ENCODE measurements at places on chromosomes 7 and 10.

DNA sequence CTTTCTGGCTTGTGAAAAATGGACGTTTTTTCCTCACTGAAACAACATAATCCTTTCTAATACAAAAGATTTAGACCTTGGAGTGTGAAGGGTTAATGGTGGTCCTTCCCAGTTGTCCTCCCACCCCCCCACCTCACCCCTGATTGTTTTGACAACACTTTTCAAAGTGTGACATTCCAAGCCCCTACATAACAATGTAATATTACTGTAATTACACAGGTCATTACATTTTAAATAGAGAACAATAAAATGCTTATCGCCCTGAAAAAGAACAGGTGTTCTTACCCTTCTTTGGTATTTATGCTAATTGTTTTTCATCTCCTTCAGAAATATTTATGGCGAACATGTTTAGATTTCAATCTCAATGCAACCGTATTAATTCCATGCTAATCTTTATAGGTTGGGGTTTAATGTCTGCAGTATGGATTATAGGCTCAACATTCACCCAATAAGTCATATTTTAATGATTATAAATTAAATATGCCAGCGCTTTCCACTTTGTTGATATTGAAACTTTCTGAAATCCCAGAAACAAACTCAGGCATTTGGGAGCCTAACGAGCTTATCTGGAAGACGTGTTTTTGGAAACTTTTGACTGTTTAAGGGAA, 5.0 kb downstream of the TCF7L2 start:
- DNase-seq, result no peak

- no peak for DNase-seq
These were observed 122.5 kb downstream of the C1GALT1 start for GRCh38 chr7:7304705-7305450.

DNA sequence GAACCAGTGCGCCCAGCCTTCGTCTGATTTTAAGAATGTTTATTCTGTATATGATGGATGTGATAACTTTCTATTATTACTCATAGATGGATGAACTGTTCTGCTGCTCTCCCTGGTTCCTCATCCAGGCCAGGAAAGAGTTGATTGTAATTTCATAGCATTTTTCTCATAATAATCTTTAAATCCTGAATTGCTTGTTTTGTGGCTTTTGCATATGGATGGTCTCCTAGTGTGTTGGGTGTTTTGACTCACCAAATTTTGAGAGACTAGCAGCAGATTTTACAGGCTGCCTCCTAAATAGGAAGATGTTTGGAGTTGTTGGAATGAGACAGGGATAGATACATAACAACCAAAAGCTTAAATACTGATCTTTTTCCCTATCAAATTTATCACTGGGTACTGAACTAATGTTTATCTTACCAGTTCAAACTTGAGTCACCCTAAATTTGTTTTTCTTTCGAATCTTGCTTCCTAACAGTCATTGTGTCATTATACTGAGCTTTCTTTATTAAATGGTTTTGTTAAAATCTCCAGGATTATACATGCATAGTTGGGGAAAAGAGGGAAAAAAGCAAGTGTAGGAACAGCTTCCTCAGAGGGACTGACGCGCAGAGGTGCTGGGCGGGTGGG, 106.0 kb upstream of the GATA3 start:
- no peak for DNase-seq

DNA sequence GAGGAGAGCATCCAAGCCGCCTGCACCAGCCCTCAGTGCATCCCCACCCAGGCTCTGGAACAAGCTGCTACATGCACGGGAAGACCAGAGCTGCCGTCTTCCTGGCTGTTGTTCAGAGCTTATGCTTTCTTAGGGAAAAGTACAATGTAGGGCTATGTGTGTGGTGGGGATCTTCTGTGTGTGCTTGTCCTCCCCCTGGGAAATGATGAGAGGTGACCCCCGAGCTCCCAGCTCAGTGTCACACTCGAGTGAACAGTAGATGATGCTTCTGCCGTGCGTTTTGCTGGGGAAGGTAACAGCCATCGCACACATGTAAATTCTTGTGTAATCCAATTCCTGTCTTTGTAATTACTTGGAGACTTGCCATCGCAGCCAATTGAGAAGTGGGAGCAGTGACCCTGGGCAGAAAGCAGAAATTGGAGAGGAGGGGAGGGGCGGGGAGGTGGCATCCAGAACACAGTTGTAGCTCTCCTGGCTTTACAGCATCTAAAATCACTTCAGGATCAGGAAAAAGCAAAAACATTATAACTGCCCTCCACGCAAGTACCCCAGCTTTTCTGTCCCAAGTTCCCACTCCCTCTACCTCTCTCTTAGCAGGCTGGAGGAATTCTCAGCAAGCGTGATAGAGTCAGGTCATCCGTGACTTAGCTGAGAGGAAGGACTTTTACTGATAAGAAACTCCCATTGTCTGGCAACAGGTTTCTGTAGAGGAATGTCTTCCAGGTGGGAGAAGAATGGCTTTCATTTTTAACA, 149.6 kb downstream of the TCF7L2 start:
- no peak for DNase-seq

- no peak for DNase-seq
These were observed 734 bp downstream of the PCLO start for GRCh38 chr7:83161899-83162401.

DNA sequence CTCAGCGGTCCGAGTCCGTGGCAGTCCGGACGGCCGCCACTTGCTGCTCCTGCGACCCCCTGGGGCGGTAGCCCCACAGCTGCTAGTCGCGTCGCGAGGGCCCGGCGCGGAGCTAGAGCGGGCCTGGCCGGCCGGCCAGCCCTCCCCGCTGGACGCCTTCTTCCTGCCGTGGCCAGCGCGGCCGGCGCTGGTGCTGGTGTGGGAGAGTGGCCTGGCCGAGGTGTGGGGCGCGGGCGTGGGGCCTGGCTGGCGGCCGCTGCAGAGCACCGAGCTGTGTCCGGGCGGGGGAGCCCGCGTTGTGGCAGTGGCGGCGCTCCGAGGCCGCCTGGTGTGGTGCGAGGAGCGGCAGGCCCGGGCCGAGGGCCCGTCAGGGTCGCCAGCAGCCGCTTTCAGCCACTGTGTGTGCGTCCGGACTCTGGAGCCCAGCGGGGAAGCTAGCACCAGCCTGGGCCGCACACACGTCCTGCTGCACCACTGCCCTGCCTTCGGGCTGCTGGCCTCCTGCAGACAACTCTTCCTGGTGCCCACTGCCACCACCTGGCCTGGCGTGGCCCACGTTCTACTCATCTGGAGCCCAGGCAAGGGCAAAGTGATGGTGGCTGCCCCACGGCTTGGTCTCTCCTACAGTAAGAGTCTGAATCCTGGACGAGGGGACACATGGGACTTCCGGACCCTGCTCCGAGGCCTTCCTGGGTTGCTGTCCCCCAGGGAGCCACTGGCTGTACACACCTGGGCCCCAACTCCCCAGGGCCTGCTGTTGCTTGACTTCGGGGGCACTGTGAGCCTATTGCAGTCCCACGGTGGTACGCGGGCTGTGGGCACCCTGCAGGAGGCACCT, 631 bp downstream of the HPS6 start:
- DNase-seq, result no peak

DNA sequence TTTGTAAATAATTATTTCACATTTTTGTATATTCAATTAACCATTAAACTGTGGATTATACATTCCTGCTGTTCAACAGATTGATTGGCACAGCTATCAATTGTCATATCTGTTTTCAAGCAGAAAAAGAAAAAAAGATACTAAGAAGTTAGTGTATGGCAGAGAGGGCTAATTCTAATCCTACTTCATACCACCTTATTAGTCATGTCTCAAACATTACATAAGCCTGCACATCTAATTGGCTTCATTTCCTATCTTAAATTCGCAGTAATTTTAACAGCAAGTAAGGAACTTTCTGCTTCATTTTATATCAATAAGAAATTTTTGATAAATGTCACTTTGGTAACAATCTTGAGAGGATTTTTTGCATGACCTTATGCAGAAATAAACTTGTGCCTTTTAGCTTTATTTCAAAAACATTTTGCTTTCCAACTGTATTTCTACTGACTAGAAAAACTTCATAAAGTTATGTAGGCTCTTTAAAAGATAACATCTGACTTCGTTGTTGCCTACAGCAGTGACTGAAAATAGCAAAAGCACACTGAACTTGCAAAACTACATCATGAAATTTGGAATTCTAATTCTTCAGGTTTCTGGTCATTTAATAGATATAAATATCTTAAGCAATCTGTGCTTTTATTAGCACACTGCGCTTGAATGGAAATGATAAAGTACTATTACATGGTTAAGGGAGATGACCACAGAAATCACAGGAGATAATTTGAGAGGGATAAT, 111.5 kb downstream of the SEMA3C start:
- no peak for DNase-seq

- no peak for DNase-seq
These were observed 130.1 kb downstream of the CELF2 start for GRCh38 chr10:11147722-11148121.

- no peak for DNase-seq
These were observed 14.5 kb downstream of the PDGFA start for GRCh38 chr7:505171-505570.

DNA sequence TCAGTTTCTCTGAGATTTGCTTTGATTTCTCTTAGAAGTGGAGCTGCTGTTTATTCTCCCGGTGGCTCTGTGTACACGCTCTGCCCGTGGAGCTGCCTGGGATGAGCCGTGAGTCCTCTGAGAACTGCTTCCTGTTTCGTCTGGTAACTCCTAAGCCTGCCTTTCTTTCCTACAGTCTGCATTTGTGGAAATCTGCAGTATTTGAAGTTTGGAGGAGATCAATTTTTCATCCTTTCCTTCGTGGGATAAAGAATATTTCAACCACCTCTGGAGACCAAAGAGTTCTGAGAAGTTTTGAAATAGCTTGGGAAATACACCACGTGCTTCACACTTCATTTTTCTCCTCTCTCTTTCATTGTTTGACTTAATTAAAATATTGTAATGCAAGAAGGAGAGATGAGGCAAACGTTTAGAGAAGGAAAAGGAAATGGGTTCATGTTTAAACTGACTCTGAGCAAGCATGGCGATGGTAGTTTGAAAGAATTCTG, 311.9 kb downstream of the LRMDA start:
- no peak for DNase-seq

DNA sequence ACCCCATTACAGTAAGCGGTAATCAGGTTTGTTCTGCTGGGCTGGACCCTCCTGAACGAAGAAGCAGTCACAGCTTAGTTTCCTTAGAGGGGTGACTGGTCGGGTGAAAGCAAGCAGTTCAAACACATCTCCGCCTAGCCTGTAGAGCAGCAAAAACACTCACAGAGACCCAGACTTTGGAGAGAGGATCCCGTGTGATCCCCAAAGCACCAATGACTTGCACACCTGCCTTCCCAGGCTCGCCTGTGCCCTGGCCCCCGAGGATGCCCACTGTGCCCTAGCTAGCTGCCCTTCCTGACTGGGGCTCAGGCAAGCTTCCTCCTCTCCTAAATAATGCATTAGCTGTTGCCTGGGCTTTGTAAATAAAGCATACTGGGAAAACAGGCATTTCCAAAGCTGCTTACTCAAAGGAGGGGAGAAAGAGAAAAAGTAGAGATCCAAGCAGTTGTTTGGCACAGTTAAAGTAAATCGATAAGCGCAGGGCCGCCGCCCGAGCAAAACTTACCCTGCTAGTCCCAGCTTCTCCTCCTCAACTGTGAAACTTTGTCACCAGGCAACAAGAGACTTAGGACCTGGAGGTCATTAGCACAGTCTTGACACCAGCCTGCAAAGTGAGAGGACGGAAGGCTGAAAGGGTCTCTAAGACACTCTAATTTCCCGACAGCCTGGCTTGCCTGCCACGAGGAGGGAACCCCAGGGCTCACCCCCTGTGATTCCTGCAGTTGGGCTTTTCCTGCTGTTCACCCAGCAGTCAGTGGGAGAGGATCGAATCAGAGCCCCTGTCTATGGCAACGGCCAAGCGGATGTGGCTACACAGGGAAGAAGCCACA, 4.8 kb downstream of the LRRC18 start:
- no peak for DNase-seq

DNA sequence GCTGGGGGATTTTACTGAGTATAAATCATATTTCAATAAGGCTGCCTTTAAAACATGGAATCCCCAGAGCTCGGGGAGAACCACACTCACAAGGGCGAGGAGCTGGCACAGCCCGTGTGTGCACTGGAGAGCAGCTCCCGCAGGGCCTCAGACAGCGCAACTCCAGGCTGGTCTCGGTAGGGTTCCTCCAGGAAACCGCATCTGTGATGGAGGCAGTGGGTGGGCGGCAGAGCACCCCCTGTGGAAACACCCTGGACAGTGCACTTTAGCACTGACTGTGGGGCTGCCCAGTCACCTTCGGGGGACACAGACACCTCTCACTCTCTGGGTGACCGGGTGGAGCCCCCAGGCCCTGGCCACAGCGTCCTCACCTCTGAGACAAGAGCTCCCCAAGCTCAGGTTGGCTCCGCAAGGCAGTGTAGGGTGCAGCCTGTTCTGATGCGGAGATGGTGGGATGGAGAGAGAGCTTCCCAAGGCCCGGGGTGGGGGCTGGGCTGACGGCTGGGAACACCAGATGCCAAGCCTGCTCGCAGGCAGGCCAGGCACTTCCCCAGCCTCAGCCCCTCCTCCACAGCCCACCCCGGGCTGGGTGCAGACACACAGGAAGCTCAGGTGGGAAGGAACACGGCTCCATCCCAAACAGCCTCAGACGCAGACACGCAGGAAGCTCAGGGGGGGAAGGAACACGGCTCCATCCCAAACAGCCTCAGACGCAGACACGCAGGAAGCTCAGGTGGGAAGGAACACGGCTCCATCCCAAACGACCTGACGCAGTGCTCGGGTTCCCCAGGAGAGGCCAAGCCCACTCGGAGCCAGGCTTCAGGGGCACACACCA, 224.4 kb downstream of the MAD1L1 start:
- no peak for DNase-seq

- DNase-seq, result no peak
These were observed 76.0 kb downstream of the TYW1B start for GRCh38 chr7:72751978-72752377.

DNA sequence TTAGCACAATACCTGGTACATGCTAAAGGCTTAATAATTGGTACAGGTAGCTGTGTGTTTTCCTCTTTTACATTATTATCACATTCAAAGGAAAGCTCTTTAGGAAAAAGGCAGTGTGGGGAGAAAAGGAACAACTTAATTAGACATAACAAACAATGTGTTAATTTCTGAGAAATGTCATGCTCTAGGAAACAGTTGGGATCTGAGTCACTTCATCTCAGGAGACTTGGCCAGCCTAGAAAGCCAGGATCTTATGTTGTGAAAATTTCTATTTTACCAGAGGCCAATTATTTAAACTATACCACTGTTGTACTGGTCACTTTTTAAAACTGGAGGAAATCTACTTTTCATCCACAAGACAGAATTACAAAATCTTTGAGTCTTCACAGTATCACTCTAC, 39.6 kb downstream of the ARMH3 start:
- DNase-seq, result no peak

DNA sequence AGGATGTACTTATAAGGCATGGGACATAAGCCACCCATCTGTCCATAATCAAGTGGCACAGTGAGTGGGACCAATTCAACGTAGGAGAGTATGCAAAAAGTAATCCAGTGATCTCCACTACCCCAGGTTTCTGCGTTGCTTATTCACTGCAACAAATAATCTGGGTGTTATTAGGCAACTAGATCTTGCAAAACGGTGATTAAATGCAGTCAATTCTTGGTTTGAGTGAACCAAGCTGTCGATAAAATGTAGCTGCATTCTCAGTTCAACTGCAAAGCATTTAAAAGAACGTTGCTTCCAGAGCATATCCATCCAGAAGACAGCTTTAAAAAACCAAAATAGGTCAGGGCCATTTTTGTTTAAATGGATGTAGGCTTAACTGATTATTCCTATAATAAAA, 5.0 kb downstream of the LSMEM1 start:
- DNase-seq, result no peak

Data from stimulated activated CD4-positive, alpha-beta T cell treated with anti-CD3 and anti-CD28 coated beads, Interleukin-4, amount 100 ng/mL, for 48 hours (primary cell).